Activated CD4-positive, CD25-positive, alpha-beta regulatory T cell treated with anti-CD3 and anti-CD28 coated beads, Interleukin-2, amount 50 U/mL, for 16 hours (primary cell): ENCODE measurements at places on chromosomes 5 and 9.

DNA sequence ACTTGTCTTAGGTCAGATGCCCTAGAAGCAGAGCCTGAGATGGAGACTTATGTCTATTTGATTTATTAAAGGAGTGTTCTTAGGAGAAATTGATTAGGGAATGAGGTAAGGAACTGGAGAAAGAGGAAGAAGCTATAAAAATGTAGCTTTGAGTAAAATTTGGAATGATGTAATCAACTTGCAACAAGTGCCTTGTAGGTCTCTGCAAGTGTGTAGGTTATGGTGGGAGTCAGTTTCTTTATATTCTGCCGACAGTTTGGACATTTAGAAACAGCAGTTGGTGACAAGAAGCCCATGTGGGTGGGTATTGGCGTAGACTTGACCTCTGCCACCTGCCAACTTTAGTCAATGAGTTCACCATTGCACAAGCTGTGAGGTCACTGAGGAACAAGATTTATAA, 986.5 kb downstream of the CDH18 start:
- no peak for DNase-seq

DNA sequence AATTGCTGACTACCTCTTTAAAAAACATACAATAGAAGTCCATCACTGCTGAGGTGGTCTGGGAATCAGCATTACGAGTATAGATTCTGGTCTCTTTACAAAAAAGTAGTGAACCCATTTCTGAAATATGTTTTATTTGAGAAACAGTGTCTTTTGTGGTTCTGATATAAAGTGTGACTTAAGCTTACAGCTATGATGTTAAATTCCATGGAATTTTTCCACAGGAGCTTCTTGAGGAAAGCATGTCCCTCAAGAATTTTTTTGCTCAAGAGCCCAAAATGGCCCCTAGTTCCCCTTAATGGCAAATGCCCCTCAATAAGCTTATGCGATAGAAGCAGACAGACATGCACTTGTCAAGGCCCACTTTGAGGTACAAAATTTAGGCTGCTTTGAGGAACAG, 265.7 kb downstream of the FAM170A start:
- DNase-seq: no peak

GRCh38 chr9:113857875-113858274, 18.2 kb upstream of the ZNF618 start:
- DNase-seq: no peak

GRCh38 chr9:5422276-5422675, 15.4 kb downstream of the PLGRKT start:
- no peak for DNase-seq

GRCh38 chr5:35608881-35609779, 8.5 kb upstream of the SPEF2 start:
- DNase-seq: no peak

GRCh38 chr5:177310757-177311391, 824 bp downstream of the MXD3 start:
- no peak for DNase-seq

DNA sequence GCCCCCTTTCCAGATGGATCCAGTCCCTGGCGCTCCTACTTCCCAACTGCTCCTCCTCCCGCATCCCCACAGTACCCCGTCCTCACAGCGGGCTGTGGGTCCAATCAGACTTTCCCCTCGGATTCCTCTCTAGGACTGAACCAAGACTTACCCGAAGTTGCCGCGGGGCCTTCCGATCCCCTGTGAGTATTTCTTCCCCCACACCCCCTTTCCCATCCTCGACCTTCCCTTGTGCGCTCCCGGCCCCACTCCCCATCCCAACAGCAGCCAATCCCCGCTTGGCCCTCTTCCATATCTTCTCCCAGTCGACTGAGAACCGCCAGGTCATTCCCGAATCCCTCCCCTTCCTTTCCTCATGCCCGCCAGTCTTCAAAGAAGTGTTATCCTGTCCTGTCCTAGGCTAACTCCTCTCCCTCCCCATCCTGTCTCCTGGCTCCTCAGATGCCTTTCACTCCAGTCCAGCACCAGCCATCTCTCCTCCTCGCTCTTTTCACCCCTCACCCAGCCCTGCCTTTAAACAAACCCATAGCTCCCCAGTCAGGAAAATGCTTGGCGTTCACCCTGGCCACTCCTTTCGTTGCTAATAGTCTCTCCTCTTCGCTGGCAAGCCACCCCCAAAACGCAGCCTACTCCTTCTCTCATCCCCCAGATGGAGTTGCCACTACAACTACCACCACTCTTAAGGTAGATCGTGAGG, 646 bp downstream of the SWI5 start:
- no peak for DNase-seq

DNA sequence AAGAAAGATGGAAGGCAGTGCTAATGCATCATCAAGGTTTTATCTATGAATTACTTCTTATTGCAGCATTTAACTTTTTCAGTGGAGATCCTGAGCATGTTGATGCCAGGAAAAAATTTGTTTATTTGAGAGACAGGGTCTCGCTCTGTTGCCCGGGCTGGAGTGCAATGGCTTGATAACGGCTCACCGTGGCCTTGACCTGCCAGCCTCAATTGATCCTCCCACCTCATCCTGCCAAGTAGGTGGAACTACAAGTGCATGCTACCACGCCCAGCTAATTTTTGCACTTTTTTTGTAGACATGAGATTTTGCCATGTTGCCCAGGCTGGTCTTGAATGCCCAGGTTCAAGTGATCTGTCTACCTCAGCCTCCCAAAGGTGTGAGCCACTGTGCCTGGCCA, 47.2 kb downstream of the AOPEP start:
- no peak for DNase-seq

DNA sequence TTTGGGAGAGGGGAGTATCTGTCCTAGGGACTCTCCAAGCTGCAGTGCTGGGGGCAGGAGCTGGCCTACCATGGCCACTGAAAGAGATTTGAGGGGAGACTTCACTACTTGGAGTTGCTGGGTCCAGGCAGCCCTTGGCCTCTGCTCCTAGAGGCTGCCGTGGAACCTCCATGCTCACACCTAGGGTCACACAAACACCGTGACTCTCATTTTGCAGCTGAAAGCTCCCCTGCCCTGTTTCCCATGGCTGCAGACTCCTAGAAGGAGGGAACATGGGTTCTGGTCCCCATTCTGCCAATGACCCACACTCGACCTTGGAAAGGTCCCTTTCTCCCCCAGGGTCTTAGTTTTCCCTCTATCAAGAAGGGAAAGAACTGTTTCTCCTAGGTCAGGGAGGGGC, 147.1 kb upstream of the PPP1R26 start:
- DNase-seq: no peak
